ENCODE measurements at places on chromosomes 4 and X.

DNA sequence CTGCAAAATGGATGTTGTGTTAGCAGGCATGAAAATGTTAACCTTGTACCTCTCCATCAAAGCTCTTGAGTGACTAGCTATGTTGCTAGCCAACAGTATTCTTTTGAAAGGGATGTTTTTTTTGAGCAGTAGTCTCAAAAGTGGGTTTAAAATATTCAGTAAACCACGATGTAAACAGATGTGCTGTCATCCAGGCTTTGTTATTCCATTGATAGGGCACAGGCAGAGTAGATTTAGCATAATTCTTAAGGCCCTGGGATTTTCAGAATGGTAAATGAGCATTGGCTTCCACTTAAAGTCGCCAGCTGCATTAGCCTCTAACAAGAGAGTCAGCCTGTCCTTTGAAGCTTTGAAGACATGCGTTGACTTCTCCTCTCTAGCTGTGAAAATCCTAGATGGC lies 18.4 kb downstream of the FGF2 start:
- no peak for DNase-seq

DNA sequence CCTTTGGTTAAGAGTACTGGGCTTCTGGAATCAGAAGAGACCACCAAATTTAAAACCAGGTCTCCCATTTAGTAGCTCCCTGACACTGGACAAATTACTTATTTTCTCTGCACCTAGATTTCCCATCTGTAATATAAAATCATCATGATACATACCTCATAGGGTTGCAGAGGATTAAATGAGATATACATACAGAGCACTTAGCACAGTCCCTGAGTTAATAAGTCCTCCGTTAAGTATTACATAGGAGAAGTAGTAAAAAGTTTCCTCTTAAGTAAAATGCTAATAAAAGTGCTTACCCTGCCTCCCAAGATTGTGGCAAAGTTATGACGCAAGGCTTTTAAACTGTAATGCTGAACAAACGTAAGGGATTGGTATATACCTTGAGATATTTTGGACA lies 539 bp upstream of the CHIC1 start:
- no peak for DNase-seq

GRCh38 chr4:151957153-151957552 lies 196.3 kb upstream of the GATB start:
- DNase-seq = no peak

DNA sequence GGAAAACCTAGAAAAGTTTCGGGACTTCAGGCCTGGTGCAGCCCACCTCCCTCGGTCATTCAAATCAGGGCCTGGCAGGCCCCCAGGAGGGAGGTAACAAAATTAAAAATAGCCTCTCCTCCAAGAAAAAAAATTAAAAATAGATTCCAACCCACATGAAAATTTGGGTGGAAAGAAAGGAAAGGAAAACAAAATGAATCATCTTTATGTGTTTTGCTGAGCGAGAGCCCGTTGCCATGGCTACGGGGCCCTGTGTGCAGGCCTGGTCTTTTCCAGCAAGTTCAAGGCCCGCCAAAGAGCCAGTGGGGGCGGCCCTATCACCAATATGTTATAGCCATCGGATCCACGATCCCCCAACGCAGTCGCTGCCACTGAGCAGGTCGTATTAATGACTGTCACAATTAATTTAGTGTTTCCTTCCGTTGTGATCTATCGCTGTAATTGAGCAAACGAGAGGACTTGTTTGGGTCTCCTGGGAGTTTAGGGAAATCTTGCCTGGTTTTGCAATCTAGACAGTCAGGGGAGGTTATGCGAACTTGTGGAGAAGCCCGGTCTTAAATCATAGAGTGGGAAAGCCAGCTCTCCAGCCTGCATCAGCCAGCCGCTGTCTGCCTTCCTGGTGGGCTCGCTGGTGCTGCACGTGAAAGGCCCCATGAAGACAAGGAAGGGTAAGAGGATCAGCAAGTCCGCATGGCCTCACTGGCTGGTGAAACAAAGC lies 452.4 kb downstream of the BCOR start:
- DNase-seq = no peak

DNA sequence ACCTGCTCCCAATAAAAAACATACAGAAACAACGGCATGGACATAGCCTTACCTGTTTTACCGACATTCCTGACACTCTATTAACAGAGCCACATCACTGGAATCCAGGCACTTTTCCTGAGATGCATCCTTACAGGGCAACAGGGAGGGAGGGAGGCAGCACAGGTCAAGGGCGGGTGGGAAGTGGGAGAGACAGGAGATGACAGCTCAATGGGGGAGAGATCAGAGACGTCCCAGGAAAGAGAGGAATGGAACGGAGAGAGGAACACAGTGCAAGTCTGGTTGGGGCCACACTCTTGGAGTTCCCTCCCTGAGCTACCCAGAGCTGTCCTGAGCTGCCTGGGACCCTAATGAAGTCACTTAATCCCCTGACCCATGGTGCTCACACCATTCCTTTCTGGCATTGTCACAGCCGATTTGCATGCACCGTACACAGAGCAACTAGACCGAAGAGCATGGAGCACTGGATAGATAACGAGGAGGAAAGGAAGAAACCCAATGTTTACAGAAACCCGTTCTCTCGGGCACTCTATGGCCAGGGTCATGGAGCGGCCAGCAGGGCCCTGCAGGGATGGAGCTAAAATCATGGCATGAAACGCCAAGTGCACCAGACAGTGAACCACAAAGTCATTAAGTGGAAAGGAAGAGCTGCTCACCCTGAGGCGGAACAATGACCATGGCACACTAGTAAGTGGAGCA lies 93.1 kb downstream of the NSUN7 start:
- no peak for DNase-seq

- no peak for DNase-seq
These were observed 59.3 kb downstream of the MAPK10 start for GRCh38 chr4:86300516-86300915.

DNA sequence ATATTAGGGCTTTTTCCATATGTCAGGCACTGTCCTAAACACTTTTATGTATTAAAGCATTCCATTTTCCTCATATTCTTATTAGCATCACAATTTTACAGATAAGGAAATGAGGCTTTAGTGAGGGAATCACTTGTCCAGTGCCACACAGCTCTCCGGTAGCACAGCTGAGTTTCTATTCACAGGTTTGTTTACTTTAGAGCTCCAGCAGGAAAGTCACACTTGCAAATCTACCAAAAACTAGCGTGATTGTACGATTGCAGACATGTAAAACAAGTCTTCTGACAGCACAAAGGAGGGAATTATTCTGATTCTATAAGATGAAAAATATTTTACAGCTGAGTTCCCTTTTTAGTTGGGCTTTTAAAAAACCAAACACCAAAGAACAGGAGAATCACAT lies 472.1 kb downstream of the TMA16 start:
- DNase-seq = no peak

DNA sequence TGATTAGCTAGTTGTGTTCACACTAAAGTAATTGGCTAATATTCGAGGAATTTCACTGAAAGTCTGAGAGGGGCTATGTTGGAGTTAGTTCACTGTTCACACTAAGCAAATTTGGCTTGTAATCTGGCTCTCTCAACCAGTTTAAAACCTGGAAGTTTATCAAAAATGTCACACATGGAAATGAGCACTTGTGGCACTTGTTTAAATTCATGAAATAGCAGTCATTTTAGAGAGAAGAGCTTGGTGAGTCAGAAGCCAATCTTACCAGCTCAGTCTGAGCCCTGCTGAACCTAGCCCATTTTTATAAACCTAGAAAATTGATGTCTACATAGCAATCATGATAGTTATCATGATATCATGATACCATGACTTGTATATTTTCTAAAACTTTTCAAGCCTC lies 90.7 kb upstream of the JADE1 start:
- no peak for DNase-seq

GRCh38 chrX:48613502-48614160 lies 16.3 kb downstream of the WDR13 start:
- no peak for DNase-seq

DNA sequence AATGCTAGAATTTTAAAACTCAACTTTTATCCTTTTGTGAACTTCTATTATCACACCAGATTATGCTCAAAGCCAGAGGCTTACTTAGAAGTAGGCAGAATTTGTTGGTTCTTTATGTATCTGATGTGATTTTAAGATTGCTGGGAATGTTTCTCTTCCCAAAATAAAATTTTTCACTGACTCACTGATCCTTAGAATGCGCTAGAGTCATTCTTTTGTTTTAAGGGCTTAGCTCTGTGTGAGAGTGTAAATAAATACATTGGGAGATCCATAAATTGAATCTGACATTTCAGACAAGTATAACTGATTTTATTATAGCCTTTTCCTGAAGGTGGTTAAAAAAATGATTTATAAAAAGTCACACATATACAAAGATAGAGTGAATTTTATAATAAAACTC lies 101.3 kb downstream of the LARP1B start:
- DNase-seq = no peak

- no peak for DNase-seq
These were observed 36.0 kb upstream of the CD99L2 start for GRCh38 chrX:150934453-150934852.

- DNase-seq = no peak
These were observed 790.8 kb downstream of the PCDH18 start for GRCh38 chr4:136741468-136741867.

- no peak for DNase-seq
These were observed 72.6 kb downstream of the FHDC1 start for GRCh38 chr4:153008578-153009199.

DNA sequence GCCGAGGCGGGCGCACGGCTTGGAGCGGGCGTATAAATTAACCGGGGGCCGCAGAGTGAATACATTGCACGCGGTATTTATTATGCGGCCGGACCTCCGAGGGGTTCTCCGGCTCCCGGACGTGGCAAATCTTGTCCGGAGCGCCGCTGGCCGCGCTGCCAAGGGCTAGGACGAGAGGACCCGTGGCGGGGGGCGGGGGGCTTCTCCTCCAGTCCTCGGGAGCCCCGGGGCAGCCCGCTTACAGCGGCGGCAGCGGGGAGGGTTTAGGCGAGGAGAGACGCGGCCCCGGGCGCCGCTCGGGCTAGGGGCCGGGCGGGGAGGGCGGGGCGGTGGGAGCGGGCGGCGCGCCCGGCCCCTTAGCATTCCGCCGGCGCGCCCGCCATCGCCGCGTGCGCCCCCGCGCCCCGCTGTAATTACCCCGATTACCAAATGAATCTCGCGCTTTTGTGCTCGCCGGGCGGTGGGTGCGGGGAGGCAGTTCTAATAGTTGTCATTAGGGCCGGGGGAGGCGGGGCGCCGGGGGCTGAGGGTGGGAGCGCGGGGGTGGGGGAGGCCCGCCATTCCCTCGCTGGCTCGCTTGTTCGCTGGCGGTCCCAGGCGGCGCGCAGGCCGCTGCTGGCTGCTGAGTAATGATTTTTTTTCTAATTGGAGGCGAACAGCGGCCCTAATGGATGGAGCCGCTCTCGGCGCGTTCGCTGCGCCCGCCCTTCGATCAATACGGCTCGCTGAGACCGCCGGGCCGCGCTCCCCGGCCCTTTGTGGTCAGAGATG lies 276.6 kb downstream of the BCOR start:
- DNase-seq = no peak

GRCh38 chrX:133685822-133686221 lies 270.5 kb upstream of the GPC4 start:
- no peak for DNase-seq

- DNase-seq = no peak
These were observed 40.5 kb upstream of the INPP4B start for GRCh38 chr4:142886566-142886965.
